ENCODE measurements at places on chromosomes 5 and 9.

DNA sequence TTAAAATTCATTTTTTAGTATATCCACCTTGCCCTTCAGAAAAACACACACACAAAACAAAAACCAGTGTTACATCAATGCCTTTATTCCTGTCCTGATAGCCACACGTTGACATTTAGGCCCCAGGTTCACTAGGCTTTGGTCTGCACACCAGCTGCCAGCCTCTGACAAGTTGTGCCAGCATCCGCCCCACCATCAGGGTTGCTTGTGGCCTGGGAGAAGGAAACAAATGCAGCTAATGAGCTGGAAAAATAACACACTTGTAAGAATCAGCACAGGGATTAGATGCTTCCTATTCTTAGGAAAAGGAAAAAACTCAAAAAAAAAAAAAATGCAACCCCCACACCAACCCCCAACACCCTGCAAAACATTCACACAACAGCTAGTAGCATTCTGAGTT is 404.0 kb upstream of the GRIA1 start:
- DNase-seq = no peak

- no peak for DNase-seq
Measured at GRCh38 chr5:62190931-62191330, 115.1 kb upstream of the KIF2A start.

- no peak for DNase-seq
Measured at GRCh38 chr9:69643098-69643497, 29.1 kb downstream of the APBA1 start.

DNA sequence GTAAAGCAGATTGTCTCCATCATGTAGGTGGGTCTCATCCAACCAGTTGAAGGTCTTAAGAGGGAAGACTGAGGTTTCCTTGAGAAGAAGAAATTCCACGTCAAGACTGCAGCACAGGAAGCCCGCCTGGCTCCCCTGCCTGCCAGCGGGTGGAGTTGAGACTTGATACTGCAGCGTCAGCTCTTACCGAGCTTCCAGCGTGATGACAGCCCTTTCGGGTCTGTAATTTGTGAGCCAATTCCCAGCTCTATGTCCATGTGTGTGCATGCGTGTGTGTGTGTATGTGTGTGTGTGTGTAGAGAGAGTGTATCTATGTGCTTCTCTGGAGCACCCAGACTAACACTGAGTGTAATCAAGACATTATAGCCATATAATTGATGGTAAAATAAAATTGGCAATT is 379.7 kb upstream of the IRX2 start:
- DNase-seq = no peak

- DNase-seq = no peak
Measured at GRCh38 chr9:4070266-4070665, 229.6 kb downstream of the GLIS3 start.

DNA sequence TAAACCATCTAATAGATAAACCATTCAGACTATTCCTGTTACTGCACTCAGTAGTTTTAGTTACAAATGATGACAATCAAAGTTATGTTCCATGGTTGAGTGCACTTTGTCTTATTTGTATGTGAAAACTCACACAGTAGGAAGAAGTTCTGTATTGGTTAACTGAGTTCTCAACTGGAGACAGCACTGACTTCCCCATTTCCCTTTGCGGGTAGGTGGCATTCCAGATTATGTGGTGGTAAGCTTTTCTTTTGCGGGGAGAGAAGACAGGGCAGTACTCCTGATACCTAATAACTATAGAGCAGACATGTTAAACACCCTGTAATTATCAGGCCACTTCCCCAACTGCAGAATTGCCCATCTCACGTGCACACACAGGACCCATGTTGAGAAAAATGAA is 24.4 kb downstream of the TARS1 start:
- DNase-seq = no peak

- no peak for DNase-seq
Measured at GRCh38 chr5:84306601-84307000, 78.1 kb downstream of the EDIL3 start.

DNA sequence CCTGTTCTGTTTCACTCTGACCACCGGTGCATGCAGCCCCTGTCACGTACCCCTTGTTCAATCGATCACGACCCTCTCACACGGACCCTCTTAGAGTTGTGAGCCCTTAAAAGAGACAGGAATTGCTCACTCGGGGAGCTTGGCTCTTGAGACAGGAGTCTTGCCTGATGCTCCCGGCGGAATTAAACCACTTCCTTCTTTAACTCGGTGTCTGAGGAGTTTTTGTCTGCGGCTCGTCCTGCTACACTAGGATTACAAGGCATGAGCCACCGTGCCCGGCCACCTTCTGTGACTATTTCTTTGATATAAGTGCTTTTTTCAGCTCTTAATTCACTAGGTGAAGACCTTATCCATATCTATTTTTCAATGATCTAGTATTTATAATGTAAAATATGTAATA is 167.5 kb downstream of the TTC39B start:
- DNase-seq = no peak

DNA sequence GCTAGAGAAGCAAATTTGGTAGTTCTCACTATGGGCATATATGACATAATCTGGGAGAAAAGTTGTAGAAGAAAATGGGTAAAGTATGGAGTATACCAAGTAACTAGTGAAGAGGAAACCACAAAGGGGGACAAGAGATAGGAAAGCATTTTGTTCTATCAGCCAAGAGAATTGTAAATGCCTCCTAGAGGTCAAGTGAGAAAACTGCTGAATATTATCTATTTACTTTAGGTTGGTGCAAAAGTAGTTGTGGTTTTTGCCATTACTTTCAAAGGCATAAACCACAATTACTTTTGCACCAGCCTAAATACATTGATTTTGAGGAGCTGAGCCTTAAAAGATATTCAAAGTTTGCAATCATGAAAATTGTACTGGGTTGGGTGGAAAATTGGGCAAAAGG is 126.7 kb upstream of the GRHPR start:
- no peak for DNase-seq

Measured in activated CD4-positive, alpha-beta T cell treated with anti-CD3 and anti-CD28 coated beads, Interleukin-2, amount 50 U/mL, for 48 hours (primary cell).